NB4 (cell line): ENCODE measurements at places on chromosomes 1 and 21.

- no peak for DNase-seq
Measured at GRCh38 chr21:18549214-18549905, 145.8 kb upstream of the TMPRSS15 start.

GRCh38 chr21:32099812-32100416, 178.9 kb downstream of the MIS18A start:
- peak; percentile 62 for DNase-seq

DNA sequence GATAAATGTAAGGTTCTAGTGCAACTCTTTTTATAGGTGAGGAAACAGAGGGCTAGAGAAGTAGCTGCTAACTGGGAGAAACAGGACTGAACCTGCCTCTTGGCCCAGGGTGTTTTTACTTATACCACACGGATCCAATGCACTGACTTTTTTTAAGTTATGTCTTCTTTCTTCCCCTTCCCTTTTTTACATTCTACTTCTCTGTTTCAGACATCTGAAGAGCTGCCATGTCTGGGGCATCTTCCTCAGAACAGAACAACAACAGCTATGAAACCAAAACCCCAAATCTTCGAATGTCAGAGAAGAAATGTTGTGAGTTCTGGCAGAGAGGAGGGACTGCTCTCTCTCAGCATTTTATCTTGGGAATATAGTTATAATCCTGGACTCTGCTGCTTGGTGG, 1.4 kb downstream of the PFKFB2 start:
- no peak for DNase-seq

DNA sequence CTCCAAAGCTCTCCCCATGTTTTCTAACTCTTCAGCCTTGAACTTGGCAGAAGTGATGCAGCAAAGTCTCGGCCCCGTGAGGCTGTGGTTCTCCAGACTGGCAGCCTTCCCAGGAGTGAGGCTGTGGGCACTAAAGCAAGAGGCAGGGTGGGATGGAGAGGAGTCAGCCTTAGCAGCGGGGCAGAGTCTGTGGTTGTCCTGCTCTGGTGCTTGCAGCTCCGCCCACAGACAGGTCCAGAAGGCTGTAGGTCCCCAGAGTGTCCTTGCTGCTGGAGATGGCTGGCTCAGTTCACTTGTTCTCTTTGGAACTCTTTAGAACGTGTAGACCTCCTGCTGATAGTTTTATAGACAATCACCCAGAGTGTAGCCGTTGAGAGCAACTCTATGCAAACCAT, 142.6 kb downstream of the AJAP1 start:
- no peak for DNase-seq

- DNase-seq = no peak
Measured at GRCh38 chr1:230569201-230569600, 73.1 kb upstream of the COG2 start.

- DNase-seq = no peak
Measured at GRCh38 chr1:111404588-111404987, 22.9 kb downstream of the OVGP1 start.

GRCh38 chr1:8641377-8641997, 176.0 kb downstream of the RERE start:
- DNase-seq = no peak

DNA sequence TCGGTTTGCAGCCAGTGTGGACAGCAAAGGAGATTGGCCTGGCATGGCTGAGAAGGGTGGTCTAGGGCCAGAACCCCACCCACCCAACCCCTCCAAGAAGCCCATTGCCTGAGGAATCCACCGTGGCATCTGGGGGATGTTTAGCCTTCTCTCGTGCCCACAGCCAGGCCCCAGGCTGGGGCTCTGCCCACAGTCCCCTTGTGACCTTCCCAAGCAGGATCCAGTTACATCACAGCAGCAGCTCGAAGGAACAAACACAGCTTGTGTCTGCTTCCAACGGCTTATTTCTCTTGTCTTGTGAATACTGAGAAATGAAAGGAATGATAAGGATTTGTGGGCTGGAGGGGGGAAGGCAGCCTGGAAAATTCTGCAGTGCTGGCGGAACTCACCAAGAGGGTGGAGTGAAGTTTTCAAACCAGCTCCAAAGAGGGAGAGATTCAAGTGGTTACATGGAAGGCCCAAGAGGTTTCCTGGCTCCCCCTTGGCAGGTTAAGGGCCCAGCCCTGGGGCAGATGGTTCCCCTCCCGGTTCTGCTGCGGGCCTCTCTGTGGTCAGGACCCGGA, 61.6 kb downstream of the DHRS3 start:
- DNase-seq = no peak

DNA sequence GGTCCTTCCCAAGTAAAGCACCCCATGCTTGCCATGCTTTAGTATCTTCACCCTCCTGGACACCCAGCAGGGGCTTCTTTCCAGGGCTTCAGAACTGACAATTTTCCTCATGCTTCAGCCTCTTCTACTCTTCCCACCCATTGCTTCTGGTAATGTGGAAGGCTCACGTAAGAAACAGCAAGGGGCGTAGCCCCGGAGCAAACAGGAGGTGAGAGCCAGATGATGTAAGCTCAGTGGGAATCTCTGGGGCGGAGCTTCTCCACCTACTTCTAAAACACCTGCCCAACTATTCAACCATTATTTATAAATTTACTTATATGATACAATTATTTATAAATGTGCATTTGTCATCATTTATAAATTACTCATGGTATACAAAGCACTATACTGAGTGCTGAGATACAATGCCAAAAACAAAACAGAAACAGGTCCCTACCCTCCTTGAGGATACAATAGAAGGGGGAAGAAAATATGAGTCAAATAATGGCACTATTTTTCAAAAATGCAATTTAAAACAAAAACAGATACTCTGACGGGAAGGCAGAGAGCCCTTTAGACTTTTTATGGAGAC, 140.1 kb upstream of the CAMK1G start:
- no peak for DNase-seq

DNA sequence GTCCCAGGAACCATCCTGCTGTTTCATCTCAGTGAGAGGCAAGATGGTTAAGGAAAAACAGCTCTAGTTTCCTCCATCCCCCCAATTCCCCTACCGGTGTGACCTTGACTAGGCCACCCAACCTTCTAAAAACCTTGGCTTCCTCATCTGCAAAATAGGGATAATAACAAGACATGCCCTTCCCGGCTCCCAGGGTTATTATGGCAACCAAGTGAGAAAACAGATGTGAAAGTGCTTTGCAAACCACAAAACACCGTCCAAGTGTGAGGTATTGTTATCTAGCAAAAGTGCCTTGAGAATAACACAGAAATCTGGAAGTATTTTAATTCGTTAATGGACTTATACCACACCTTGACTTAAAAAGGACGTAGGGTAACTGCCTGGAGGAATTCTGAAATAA, 62.7 kb downstream of the ITPKB start:
- no peak for DNase-seq

DNA sequence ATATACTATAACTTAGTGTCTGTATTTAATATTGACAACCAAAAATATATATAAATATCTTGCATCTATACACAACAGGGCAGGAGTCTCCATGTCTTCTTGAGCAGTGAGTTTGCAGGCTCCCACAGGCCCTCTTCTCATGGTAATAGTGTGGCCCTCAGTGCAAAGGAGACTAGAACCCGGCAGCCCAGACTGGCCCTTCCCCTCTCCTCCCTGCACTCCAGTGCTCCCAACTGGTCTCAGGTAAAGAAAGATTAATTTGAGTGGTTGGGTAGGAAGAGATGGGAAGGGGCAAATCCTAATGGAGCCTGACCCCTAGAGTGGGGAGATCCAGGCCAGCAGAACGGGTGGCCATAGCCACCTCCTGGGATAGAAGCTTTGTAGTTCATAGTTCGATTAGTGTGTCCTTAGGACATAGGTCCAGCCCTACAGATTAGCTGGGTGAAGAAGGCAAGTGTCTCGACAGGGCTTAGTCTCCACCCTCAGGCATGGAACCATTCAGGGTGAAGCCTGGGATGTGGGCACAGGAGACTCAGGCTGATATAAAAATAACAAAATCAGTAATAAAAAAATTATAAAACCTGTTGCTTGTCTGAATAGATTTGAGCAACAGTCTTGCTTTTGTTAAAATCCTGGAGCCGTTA, 32.3 kb downstream of the SLC2A1 start:
- no peak for DNase-seq

- peak; percentile 31 for DNase-seq
Measured at GRCh38 chr1:115012006-115012405, 17.6 kb upstream of the TSHB start.

DNA sequence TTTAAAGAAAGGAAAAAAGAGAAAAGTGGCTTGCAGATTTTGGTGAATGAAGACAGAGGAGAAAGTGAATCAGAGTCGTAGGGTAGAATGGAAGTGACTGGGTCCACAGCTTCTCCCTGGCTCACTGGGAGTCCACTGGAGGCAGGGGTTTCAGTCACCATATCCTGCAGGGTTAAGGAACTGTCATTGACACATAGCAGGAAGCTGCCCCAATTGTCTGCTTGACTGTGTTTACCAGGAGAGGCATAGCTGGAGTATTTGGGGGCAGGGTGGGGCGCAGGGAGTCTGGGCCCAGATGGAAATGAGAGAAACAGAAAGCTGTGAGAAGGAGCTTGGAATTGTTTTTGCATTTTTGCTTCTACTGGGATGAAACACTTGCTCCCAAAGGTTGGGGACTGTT, 228.8 kb upstream of the CSF3R start:
- DNase-seq = no peak

DNA sequence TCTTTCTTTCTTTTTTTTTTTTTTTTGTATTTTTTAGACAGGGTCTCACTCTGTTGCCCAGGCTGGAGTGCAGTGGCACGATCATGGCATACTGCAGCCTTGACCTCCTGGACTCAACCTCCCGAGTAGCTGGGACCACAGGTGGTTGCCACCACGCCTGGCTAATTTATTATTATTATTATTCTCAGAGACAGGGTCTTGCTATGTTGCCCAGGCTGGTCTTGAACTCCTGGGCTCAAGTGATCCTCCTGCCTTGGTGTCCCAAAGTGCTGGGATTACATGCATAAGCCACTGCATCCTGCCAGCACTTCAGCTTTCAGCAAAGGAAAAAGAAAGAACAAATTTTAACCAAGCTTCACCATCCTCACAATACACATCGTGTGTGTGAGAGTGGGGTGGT, 97.9 kb upstream of the SERBP1 start:
- no peak for DNase-seq

GRCh38 chr1:178877896-178878295, 7.0 kb upstream of the ANGPTL1 start:
- DNase-seq = peak; percentile 71

DNA sequence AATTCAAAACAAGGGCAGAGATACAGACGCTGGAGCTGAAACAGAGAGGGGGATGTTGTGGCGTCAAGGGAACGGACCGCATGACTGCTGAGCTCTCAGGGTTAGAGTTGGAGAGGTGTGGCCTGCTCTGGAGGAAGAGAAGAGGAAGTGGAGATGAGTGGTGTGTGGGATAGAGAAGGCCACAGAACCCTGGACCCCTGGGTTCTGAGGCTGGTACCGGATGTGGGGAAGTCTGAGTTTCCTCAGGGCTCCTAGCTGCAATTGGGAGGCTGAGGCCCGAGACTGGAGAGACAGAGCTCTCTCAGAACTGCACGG, 1.8 kb downstream of the BCAN start:
- peak; percentile 77 for DNase-seq

GRCh38 chr1:169345511-169345910, 22.1 kb downstream of the NME7 start:
- no peak for DNase-seq

- DNase-seq = no peak
Measured at GRCh38 chr21:37811711-37812110, 104.5 kb downstream of the KCNJ6 start.

GRCh38 chr21:45440736-45441350, 35.9 kb downstream of the COL18A1 start:
- no peak for DNase-seq

DNA sequence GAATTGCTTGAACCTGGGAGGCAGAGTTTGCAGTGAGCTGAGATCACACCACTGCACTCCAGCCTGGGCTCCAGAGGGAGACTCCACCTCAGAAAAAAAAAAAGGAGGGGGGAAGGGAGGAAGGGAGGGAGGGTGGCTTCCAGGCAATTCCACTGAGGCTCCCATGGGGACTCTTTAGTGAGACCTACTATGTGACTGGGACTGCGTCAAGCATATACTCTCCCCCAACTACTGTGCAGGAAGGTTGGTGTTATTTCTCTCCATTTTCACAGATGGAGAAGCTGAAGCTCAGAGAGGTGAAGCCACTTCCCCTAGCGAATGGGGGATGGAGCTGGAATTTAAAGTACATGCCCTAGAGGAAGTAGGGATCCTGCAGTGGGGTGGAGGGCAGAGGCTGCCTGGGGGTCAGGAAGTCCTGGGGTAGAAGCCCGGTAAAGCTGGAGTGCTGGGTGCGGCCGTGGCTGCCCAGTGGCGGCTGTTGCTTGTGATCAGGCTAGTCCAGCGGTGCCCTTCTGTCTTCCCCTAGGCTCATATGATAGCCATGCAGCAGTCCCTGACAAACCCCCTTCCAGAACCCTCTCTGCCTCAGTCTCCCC, 40.3 kb downstream of the RAP1GAP start:
- peak; percentile 39 for DNase-seq
